Fibroblast of the aortic adventitia (primary cell): ENCODE measurements at places on chromosomes 2 and 18. TPM values are rescaled to one million over a fixed set of nuclear protein-coding genes. Genes with fewer than 3 reads are reported as not detected.

The POTEJ gene
- total RNA-seq = not detected in 2 replicates

The C2orf78 gene
- total RNA-seq = not detected in 2 replicates

The LYPD1 gene
- 0.74 and 25.2 TPM in 2 replicates for total RNA-seq

The NTSR2 gene
- not detected in 2 replicates for total RNA-seq

The SLC16A14 gene
- total RNA-seq = 0.49 and 1.4 TPM in 2 replicates

The EVX2 gene
- not detected in 2 replicates for total RNA-seq

The RBM43 gene
- total RNA-seq = 11.9 and 14.3 TPM in 2 replicates

The KIF1A gene
- total RNA-seq = under 0.01 TPM in 1 of 2 replicates, not detected in the other

The GNAL gene
- total RNA-seq = 0.16 and 0.63 TPM in 2 replicates

The GPR45 gene
- total RNA-seq = not detected in 2 replicates

The SLC5A7 gene
- not detected in 2 replicates for total RNA-seq
